Pons (tissue), 1 donor: ENCODE measurements at places on chromosomes 1 and 21.

GRCh38 chr1:174008269-174008668 is 13.9 kb downstream of the RC3H1 start:
- DNase-seq = no peak

DNA sequence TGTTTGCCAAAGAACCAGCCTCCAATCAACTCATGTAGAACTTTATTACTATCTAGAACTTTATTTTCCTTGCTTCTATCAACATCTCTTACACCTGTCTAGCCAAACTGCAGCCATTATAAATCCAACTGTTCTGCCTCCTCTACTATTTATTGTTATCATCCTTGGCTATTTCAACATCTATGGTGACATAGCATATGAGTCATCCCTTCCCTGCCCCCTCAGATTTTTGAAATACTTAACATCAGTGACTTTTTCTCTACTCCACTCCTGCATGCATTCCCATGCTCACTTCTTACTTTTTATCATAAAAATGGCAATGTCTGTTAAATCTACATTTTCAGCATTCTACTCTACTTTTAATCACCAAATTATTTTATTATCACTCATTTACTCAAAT is 544.9 kb upstream of the NEGR1 start:
- DNase-seq = no peak

DNA sequence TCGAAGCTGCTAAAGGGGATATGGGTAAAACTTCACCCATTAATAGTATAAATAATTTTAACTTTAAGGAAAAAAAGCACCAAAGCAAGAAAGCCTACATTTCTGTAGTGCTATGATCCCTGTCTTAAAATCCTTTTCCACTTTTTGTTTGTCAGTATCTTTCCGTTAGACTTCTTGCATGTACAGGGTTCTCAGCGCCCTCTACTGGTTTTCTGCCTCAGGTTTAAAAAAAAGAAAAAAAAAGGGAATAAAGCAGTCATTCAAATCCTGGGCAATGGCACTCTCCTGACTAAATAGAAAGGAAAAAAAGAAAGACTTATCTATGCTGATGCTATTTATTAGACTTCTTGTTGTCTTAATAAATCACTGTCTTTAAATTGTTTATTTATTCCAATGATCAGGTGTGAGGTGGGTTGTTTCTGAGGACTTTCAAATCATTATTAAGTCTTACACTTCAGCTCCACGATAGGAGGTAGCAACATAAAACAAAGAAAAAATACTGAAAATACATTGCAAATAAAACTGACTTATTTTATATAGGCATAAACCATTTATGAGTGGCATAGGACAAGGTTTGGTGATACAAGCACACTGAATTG is 475.4 kb upstream of the NR5A2 start:
- peak; percentile 89 for DNase-seq

DNA sequence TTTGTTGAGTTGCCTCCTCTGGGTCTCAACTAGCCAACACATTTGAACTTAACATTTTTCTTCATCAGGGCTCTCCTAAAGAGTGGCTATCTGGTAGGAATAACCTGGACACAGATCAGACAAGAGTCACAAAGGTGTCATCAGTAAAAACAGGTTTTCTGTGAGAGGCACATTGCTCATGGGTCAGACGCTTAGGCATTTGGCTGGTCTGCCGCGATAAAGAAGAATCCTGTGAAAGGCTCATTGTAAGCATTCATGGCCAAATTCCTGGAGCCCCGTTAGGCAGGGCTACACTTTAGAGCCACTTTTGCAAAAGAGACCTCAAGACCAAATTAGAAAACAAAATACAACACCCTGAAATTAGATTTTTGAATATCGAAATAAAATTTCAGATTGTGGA is 64.2 kb upstream of the PDE4B start:
- DNase-seq = no peak

- DNase-seq = no peak
Observed at GRCh38 chr1:30990591-30990990, 74.9 kb downstream of the PUM1 start.

DNA sequence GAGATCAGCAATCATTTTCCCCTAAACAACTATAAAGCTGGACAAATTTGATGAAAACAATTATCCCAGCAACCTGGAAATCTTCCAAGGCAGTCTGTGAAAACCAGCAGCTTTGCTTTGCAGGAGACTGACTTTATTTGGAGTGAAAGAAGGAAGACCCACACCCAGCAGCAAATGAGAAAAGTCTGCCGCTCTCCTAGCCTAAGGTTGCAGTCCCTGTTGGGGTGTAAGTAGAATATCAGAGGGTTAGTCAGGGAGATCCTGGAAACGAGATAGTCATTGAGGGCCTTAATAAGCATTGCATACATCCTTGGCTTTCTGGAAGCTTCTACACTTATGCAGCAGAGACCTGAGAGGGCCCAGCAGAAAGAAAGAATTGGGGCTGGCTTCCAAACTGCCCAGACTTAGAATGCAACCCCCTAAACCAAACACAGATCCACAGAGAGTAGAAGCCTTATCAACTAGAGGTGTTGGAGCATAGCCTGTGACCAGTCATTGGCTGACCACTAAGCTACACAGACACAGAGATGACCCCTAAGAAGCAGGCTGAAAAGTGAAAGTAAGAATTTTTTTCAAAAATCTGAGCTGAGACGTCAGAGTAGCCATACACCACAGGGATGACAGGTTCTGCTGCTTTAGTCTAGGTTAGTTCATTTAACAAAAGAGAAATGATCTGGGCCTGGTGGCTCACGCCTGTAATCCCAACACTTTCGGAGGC is 98.3 kb downstream of the LYPLAL1 start:
- no peak for DNase-seq

- no peak for DNase-seq
Observed at GRCh38 chr1:5991381-5992025, 722 bp downstream of the NPHP4 start.

GRCh38 chr21:17699524-17700189 is 87.0 kb upstream of the BTG3 start:
- no peak for DNase-seq

- no peak for DNase-seq
Observed at GRCh38 chr1:180181996-180182642, 27.4 kb downstream of the QSOX1 start.

GRCh38 chr21:29237110-29238052 is 61.3 kb upstream of the BACH1 start:
- peak; percentile 24 for DNase-seq

- DNase-seq = no peak
Observed at GRCh38 chr1:107251839-107252238, 111.0 kb downstream of the NTNG1 start.

GRCh38 chr1:43750083-43750482 is 42.7 kb downstream of the ST3GAL3 start:
- no peak for DNase-seq

GRCh38 chr1:162235241-162235800 is 141.3 kb downstream of the SPATA46 start:
- DNase-seq = no peak

DNA sequence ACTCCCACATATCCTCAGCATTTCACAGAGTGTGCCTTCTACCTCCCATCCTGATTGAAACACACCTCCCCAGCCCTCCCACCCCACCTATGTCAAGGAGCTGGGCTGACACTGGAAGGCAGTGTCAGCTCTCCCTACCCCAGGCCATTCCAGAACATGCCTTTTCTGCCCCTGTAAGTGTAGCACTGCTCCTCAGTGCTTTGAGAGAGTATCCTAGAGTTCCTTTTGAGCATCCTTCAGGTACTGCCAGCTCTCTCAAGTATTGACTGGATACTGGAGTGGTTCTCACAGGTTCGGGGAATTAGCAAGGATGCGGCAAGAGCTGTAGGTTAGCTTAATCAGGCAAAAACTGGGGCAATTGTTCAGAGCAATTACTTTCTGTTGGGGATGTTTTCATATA is 21.8 kb downstream of the C1orf116 start:
- no peak for DNase-seq

DNA sequence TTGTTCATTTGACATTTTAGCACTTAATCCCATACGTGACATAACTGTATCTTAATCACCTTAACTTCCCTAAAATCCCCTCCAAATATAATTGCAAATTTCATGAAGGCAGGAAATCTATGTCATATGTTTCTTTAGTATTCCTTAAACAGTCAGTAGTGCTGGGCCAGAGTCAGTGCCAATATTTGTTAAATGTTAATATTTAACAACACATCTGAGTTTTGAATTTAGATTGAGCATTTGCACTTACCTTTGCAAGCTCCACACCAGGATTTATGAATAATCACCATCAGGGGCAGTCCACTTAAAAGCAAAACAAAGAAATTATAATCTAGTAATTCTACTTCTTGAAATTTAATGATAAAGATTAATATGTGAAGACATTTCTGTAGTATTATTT is 5.3 kb downstream of the KTI12 start:
- DNase-seq = no peak
